ENCODE measurements at places on chromosomes 16 and 17.

DNA sequence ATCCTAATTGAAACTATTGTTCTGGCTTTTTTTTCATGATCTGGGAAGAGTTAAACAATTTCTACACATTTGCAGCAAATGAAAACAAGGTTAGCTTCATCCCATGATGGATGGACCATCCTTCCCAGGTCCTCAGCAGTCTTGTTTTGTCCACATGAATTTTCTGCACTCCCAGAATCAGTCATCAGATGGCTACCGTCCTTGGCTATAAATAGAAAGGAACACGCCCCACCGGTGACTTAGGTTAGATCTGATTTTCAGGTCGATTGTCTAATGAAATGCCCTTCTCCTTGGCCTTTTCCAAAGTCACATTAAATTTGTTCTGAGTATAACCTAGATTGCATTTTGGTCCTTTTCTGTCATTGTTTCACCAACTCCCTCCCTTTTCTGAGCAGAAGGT, 41.4 kb upstream of the NOL11 start:
- DNase-seq, result no peak

DNA sequence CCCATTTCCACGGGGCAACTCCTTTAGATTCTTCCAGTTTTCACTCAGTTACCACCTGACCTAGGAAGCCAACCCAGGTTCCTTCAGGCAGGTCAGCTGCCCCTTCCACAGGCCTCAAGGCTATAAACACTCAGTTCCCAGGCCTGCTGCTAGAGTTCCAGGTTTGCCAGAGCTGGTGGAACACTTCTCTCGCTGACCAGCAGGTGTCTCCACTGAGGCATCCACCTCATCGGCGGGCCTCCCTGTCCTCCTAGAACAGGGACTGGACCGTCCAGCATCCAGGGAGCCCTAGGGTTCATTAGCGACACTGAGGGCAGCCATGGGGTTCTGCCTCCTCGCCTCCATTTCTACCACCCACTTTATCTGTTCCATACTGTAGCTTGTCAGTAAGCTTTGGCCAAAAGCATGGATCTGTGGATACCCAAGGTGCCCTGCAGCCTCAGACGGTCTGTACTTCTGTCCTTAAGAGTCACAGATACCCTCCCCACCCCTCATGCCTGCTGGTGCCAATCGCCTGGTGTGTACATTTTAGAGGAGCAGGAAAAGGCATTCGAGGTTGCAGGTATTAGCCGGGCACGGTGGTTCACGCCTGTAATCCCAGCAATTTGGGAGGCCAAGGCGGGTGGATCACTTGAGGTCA, 29.0 kb downstream of the PIMREG start:
- peak; percentile 88 for DNase-seq

GRCh38 chr17:52105591-52105990, 52.9 kb downstream of the CA10 start:
- no peak for DNase-seq

DNA sequence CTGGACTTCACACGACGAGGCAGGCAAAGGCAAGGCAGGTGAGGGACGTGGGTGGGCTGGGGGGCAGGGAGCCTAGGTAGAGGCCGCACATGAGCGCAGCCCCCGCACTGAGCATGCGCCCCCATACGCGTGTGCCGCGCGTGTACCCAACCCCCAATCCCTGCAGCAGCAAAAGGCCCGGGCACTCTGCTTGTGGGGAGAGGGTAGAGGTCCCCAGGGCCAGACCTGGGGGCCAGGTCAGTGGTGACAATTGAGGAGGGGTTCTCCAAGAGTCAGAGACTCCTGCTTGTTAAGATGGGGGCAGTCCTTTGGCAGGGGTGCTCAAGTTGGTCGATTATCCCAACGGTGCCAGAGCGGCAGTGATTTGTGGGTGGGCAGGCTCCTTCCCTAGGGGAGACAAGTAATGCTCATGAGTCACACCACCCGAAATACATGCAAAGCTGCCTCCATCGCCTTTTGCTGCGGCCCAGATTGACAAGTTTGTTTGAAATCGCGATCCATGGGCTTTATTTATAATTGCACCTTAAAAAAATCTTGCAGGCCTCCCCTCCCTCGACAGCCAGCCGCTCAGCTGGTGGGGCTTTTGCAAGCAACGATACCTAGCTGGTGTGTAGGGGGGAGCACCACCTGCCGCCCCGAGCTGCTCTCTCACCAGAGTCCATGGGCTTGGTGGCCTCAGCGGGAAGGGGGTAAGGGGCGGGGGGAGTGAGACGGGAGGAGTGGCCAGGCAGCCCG, 1.1 kb upstream of the GIT1 start:
- DNase-seq, result no peak

DNA sequence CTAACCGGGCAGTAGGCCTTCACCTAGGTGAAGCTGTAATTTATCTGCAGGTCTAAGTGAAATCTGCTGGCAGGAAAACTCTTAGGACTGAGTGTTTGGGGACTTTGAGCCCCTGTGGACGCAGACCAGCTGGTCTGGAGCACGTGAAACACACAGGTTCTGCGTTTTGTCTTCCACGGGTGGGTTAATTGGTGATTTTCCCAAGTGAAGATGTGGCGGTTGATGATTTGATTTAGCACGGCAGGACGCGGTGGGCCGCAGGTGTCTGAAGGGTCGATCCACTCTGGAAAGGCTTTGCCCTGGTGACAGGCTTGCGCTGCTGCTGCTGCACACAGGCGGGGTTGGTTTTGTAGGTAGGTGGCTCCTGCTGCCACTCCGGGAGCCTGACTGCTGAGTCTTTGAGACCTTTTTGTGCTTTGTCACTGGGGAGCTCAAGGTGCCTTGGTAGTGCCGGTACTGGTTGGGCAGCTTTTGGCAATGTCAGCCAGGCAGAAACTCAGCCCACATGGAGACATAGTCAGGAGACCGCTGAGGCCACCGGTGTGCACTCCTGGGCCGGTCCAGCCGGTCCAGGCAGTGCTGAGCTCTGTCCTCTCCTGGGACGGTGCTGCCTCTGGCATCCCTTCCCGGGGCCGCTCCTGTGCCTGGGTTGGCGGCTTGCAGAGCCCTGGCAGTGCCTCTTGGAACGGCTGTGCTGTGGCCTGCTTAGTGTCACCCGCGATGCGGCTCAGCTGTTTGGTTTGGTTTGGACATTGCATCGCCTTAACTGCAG, 2.3 kb downstream of the BAIAP2 start:
- DNase-seq, result no peak

DNA sequence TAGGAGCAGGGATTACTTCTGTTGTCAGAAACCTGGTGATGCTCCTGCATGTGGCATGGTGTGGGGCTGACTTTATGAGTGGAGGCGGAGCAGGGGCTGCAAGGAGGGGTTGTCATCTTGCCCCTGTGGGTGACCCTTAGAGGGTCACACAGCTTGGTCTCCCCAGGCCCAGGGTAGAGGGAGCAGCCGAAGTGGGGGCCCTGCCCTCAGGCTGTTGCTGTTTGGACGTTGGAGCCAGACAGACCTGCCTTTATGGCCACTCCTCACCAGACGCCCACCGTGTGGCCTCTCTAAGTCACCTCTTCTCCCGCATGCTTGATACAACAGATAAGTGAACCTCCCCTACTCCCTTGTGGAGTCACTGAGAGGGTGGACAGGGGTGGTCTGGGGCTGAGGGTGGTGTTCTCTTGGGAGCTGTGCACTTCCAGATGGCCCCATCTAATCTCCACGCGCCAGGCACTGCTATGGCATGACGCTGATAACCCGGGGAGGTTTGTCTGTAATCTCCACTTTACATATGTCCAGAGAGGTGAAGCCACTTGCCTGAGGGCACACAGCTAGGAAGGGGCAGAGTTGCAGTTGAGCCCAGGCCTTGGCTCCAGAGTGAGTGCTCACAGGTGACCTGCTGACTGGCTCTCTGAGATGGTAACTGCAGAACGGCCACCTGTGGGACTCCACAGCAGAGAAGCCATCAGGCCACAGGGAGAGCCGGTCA, 10.0 kb downstream of the MAP2K3 start:
- no peak for DNase-seq

DNA sequence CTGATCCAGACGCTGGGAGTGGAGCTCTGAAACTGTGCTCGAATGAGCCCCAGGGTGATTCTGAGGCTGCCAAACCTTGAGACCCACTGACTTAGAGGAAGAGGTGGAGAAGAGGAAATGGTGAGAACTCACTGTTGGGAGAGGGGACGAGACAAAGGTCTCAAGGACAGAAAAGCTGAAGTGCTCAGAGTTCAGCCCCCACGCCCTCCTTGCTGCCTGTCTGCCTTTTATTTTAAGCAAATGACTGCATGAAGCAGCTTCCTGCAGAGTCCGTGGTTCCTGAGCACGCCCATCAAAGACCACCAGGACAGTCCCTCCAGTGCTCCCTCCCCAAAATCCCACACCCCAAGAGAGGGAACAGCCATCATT, 20.4 kb downstream of the COTL1 start:
- DNase-seq, result no peak

DNA sequence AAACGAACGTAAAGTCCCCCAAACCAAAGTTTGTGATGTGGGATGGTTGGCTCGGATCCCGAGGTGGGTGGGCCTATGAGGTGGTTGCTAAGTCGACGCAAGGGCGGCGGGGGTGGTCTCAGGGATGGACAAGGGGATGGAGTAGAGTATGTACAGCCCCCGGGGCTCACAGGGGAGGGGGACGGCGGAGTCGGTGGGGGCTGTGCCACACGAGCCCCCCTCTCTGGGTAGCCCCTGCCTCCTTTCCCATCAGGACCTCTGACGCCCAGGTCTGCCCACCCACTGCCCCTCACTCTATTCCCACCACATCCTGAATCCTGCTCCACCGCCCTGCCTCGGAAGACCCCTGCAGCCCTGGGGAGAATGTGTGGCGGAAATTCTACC, 15.2 kb downstream of the IL34 start:
- DNase-seq, result no peak

DNA sequence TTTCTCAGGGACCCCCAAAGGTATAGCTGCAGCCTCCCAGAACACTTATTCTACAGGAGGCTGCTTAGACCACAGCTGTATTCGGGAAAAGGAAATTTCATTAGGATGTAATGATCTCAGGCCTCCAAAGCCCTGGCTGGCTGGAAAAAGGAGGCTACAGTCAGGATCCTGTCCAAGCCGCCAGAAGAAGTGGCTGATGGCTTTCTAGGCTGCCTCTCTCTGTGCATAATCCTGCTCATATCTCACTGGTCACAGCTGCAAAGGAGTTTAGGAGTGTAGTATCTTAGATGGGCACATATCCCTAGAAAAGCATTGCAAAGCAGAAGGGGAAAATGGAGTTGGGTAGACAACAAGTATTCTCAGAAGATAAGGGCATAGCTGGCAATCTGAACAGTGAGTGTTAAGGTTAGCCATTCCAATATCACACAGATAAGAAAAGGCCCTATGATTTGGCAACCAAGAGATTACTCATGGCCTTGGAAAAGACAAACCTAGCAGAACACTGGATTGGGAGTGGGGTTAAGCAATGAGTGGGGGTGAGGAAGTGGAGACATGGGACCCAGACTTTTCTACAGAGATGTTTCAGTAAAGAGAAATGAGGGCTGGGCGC, 26.0 kb upstream of the PRKCA start:
- no peak for DNase-seq

GRCh38 chr17:57557834-57558681, 187.0 kb downstream of the CCDC182 start:
- DNase-seq, result peak; percentile 66

- peak; percentile 93 for DNase-seq
Observed at GRCh38 chr17:58006560-58006923, 504 bp downstream of the SRSF1 start.

- DNase-seq, result no peak
Observed at GRCh38 chr17:46949291-46950174, 26.6 kb downstream of the GOSR2 start.

DNA sequence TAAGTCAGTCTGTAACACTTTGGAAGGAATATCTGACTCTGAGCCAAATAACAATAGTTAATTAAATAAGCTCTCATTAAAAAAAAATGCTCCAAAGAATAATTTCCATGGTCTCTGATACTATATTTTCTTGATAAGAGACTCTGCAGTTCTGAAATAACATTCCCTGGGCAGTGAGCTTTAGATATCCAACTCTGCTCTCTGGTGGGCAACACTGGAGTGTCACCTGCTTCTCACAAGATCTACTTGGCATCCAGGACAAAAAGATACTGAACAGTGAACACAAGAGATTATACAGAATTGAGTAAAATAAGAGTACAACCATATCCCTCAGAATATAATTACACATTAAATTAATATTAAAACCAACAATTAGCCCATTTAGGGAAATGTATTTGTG, 13.7 kb downstream of the BLMH start:
- peak; percentile 46 for DNase-seq

- no peak for DNase-seq
Observed at GRCh38 chr17:58306131-58306951, 22.3 kb downstream of the TSPOAP1 start.

- DNase-seq, result no peak
Observed at GRCh38 chr16:24734382-24734781, 4.9 kb downstream of the TNRC6A start.

DNA sequence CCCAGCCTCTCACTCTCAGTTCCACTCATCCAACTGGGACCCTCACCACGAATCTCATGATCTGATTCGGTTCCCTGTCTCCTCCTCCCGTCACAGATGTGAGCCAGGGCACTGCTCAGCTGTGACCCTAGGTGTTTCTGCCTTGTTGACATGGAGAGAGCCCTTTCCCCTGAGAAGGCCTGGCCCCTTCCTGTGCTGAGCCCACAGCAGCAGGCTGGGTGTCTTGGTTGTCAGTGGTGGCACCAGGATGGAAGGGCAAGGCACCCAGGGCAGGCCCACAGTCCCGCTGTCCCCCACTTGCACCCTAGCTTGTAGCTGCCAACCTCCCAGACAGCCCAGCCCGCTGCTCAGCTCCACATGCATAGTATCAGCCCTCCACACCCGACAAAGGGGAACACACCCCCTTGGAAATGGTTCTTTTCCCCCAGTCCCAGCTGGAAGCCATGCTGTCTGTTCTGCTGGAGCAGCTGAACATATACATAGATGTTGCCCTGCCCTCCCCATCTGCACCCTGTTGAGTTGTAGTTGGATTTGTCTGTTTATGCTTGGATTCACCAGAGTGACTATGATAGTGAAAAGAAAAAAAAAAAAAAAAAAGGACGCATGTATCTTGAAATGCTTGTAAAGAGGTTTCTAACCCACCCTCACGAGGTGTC, 26.6 kb downstream of the STH start:
- no peak for DNase-seq

DNA sequence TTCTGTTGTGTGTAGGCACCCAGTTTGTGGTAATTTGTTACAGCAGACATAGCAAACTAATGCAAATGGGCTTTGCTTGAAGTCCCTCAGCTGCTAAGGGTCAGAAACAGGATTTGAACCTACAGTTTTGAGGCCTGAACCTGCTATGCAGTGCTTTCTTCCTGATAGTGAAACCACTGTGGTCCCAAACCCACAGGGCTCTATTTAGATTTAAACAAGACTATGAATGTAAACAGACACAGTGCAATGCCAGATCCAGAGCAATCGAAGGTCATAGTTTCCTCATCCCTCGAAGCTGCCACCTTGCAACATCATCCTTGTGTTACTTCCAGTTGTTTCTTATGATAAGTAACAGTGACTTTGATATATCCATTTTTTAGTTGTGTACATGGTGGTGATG, 630.2 kb downstream of the WWOX start:
- DNase-seq, result peak; percentile 23

- peak; percentile 80 for DNase-seq
Observed at GRCh38 chr17:74192950-74193781, 10.3 kb upstream of the RPL38 start.

All from hepatocyte (in vitro differentiated cells).